Psoas muscle (tissue), 8 donors: ENCODE measurements at places on chromosomes 16 and 17. TPM values are rescaled to one million over a fixed set of nuclear protein-coding genes. Genes with fewer than 3 reads are reported as not detected.
A peak's percentile ranks its signal among the peaks of the same experiment; 100 is the strongest.

CA4 gene
- total RNA-seq: 13.6 TPM

ACSM2A gene
- total RNA-seq: 0.24 TPM

KRT16 gene
- 0.26 TPM for total RNA-seq

SLC13A2 gene
- not detected for total RNA-seq

GRCh38 chr16:79982361-79982760 lies 381.8 kb upstream of the MAF start:
- H3K27me3 ChIP-seq: no peaks in the 10 kb centered on the region
- H3K27ac ChIP-seq: no peak overlapping the region
- no peak overlapping the region for H3K4me3 ChIP-seq
- no peaks in the 10 kb centered on the region for H3K36me3 ChIP-seq
- no peaks in the 10 kb centered on the region for H3K4me1 ChIP-seq
- DNase-seq: no peak

DNA sequence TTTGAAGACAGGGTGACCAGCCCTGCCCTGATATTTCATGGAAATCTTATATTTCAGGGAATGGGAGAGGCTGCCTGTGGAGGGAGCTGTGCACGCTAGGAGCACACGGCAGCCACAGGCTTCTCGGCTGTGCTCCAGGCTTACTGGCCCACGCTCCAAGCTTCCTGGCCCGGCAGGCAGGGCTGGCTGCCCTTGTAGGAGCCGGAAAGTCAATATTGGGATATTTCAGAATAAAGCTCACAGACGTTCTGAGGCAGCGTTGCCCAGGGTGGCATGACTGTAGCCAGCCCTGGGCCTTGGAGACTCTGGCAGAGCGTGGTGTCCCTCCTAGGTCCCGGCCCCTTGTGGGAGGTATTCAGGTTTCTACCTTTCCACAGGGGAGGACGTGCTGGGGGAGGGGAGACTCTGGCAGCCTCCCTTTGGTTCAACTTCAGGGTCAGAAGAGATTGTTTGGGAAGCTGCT lies 95.6 kb downstream of the NPIPB11 start:
- no peaks in the 10 kb centered on the region for H3K27me3 ChIP-seq
- no peak overlapping the region for H3K4me3 ChIP-seq
- peak; percentile 53 for DNase-seq
- no peaks in the 10 kb centered on the region for H3K36me3 ChIP-seq

DNA sequence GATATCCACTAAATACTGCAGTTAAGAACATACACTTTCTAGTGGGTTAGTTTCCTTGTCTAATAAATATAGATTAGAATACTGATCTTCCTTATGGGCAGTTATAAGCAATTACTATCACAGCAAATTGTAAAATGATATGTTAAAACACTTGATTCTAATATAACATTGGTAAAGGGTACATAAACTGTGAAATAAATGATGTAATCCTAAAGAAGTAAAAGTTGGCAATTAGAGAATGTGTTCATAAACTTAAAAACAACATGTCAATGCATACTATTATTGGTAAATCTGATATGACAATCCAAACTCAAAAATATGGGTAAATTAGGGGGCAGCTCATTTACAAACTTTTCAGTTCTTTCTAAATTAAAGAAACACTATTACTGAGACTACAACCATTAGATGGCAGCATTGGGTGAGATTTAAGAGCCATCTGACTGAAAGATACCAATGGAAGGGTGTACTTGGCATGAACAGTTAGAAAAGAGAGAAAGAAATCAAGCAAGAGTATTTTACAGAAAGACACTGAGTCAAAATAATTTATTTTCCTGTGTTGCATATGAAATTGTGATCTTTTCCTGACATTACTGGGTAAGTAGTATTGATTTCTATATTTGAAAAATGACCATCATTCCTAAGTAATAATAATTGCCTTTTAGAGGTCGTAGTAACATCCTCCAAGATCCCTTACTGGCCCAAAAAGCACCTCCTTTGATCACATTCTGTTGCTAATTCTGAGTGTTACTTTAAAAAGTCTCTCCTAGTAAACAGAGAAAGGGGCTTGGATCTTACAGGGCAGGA lies 119.6 kb downstream of the SPAG9 start:
- no peaks in the 10 kb centered on the region for H3K27me3 ChIP-seq
- DNase-seq: no peak
- H3K27ac ChIP-seq: no peak overlapping the region
- H3K36me3 ChIP-seq: peaks cover 95% of the 10 kb centered on the region
- H3K4me1 ChIP-seq: no peaks in the 10 kb centered on the region

GRCh38 chr17:48047113-48047740 lies 932 bp upstream of the NFE2L1 start:
- H3K4me1 ChIP-seq: peaks cover 41% of the 10 kb centered on the region
- no peaks in the 10 kb centered on the region for H3K27me3 ChIP-seq
- peak overlapping the region; percentile 87 for H3K4me3 ChIP-seq
- H3K36me3 ChIP-seq: peaks cover 17% of the 10 kb centered on the region
- peak overlapping the region; percentile 97 for H3K27ac ChIP-seq

GRCh38 chr17:75406222-75406615 lies 741 bp upstream of the GRB2 start:
- DNase-seq: no peak
- no peaks in the 10 kb centered on the region for H3K36me3 ChIP-seq
- H3K4me1 ChIP-seq: peaks cover 22% of the 10 kb centered on the region
- peak overlapping the region; percentile 97 for H3K27ac ChIP-seq
- H3K4me3 ChIP-seq: peak overlapping the region; percentile 99

GRCh38 chr16:56332464-56333079 lies 92.8 kb downstream of the AMFR start:
- H3K27ac ChIP-seq: no peak overlapping the region
- no peak overlapping the region for H3K4me3 ChIP-seq
- H3K27me3 ChIP-seq: no peaks in the 10 kb centered on the region

- H3K36me3 ChIP-seq: no peaks in the 10 kb centered on the region
- H3K4me3 ChIP-seq: no peak overlapping the region
- DNase-seq: no peak
- no peak overlapping the region for H3K27ac ChIP-seq
Measured at GRCh38 chr16:29742683-29743275, 3.0 kb downstream of the C16orf54 start.

GRCh38 chr17:68378268-68379176 lies 78.8 kb downstream of the WIPI1 start:
- no peaks in the 10 kb centered on the region for H3K36me3 ChIP-seq
- peak; percentile 99 for DNase-seq
- H3K27ac ChIP-seq: peak overlapping the region; percentile 89
- no peaks in the 10 kb centered on the region for H3K27me3 ChIP-seq
- peak overlapping the region; percentile 41 for H3K4me3 ChIP-seq

GRCh38 chr17:34974794-34975785 lies 5.2 kb upstream of the LIG3 start:
- no peak for DNase-seq
- peaks cover 7% of the 10 kb centered on the region for H3K4me1 ChIP-seq
- peaks cover 15% of the 10 kb centered on the region for H3K36me3 ChIP-seq
- H3K27ac ChIP-seq: no peak overlapping the region
- H3K27me3 ChIP-seq: no peaks in the 10 kb centered on the region

DNA sequence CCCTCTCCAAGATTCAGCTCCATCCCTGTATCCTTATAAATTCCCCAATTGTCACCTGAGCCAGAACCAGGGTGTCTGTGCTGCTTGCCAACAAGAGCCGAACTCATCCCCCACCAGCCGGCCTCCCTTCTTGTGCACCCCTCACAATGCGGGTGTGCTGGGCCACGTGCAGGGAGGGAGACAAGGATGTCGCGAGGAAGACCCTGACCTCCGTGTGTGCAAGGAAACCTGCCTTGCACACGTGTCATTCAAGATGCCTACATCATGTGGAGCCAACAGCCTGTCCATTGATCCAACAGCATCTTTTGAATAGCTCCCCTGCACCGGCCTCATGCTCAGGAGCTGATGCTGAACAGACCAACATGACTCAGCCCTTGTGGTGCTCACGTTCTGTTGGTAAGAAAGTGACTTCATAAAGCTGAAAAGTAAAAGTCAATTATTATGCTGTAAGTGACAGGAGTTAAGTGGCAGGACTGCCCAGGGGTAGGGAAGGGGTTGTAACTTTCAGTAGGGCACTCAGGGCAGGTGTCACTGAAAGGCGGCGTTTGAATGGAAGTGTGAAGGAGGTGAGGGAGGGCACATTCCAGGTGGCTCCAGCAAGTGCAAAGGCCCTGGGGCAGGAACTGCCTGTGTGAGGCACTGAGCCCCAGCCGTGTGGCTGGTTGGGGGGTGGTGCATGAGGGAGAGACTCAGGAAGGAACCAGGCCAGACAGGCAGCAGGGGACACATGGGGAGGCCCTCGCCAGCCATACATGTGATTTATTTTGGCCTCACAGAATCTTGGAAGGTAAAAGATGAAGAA lies 302.2 kb downstream of the FOXL1 start:
- DNase-seq: no peak
- H3K4me3 ChIP-seq: no peak overlapping the region
- H3K4me1 ChIP-seq: no peaks in the 10 kb centered on the region
- H3K27me3 ChIP-seq: no peaks in the 10 kb centered on the region

DNA sequence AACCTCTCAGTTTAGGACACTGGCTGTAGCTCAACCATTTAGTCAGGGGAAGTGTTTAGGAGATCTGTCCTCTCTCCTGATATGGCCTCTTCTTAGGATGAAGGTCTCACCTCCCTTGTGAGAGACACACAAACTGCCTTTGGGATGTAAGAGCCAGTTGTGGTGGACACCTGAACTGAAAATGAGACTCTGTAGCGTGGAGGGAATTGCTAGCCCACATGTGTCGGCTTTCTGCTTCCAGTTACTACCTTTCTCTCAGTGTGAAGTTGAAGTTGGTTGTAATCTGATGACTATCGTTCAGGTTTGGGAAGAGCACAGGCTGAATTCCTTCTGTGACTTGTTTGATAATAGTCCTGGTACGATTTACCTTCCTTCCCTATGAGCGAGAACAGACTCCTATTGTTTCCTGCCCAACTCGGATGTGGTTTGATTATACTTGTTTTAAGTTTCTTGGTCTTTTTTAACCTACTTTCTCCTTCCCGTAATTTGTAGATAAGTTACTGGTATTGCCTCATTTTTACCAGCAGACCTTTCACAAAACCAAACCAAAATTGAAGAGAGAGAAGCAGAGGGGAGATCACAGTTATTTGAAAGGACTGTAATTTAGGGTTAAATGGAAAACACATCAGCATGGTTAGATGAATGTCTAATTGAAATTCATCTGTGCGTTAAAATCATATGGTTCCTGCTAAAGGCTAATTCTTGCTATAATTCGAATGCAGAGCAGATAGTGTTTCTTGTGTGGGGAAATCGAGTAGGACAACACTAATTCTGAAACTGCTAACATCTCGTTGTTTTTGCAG lies 43.2 kb downstream of the CLEC16A start:
- no peak overlapping the region for H3K27ac ChIP-seq
- no peaks in the 10 kb centered on the region for H3K27me3 ChIP-seq
- H3K36me3 ChIP-seq: peaks cover 29% of the 10 kb centered on the region
- no peaks in the 10 kb centered on the region for H3K4me1 ChIP-seq
- DNase-seq: no peak
- H3K4me3 ChIP-seq: no peak overlapping the region

DNA sequence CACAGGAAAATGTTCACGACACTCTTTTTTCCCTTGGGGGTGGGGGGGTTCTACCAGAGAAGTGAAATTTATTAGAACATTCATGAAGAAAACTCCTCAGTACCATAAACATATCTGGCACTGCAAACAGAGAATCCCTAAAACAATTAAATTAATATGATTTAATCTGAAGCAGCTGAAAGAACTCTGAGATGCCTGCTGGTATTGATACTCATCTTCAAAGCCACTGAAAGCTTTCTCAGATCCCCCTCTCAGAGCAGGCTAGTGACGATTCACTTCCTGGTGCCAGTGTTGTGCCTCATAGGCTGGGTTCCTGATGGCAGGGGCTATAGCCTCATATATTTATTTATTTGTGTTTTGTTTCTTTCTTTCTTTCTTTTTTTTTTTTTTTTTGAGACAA lies 52.7 kb downstream of the MYH10 start:
- no peaks in the 10 kb centered on the region for H3K4me1 ChIP-seq
- DNase-seq: no peak
- H3K27ac ChIP-seq: no peak overlapping the region
- no peak overlapping the region for H3K4me3 ChIP-seq
- no peaks in the 10 kb centered on the region for H3K27me3 ChIP-seq
- no peaks in the 10 kb centered on the region for H3K36me3 ChIP-seq

DNA sequence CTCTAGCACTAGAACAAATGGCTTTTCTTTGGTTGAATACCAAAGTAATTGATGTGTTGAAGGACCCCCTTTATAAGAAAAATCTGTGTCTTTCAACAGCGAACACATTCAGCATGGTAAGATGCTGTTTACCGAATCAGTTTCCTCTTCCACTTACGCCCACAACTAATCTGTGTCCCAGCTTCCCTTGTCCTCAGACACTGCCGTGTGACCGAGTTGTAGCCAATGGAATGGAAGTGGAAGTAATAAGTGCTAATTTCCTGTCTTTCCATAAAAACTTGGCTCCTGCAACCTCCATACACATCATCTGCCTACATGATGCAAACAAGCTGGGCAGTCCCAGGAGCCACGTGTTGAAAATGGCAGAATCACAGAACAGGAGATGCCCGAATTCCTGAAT lies 10.4 kb downstream of the CDIPT start:
- DNase-seq: no peak
- peak overlapping the region; percentile 30 for H3K27ac ChIP-seq
- H3K4me3 ChIP-seq: no peak overlapping the region
- peaks cover 4% of the 10 kb centered on the region for H3K36me3 ChIP-seq
- H3K27me3 ChIP-seq: no peaks in the 10 kb centered on the region
- H3K4me1 ChIP-seq: no peaks in the 10 kb centered on the region

DNA sequence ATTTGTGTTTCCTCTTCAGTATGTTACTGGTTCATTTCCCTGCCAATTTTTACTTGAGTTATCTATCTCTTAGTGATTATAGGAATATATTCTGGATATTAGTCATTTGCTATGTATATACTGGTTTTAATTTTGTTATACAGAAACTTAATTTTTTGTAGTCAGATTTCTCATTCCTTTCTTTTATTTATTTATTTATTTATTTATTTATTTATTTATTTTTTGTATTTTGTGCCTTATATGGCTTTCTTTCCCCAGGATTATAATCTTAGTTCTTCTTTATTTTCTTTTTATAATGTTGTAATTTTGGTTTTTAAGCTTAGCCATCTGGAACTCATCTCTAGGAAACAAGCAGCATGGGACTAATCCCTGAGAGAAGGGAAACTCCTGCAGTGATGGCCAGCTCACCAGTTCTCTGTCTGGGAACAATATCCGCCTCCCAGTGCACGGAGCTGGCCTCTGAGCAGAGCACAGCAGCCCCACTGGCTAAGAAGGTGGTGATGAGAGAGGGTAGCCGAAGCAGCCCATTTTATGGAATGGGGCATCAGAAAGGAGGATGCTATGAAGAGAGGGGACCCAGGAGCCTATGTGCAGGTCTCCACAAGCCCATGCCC lies 54.5 kb upstream of the ADORA2B start:
- H3K4me3 ChIP-seq: no peak overlapping the region
- no peak overlapping the region for H3K27ac ChIP-seq
- no peak for DNase-seq
- no peaks in the 10 kb centered on the region for H3K36me3 ChIP-seq
